ENCODE measurements at places on chromosomes 16 and 17.

DNA sequence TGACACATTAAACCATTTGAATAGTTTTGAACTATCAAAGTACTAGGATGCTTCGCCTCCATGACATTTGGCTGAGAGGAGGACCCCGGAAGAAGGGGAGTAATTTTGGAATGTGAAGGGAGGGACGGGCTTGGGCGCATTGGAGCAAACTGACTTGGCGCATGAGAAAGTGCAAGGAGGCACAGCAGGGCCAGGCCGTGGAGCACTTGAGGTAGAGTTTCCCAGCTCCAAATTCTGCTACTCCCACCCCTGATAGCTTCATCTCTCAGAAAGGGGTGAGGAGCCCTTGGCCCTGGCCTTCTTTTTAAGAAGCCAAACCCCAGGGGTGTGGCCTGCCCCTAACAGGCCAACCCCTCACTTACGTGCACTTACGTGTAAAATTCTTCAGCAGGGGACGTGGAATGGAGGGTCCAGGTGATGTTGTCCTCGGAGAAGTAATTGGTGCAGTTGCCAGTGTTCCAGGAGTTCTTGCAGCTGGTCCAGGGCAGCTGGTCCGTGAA lies 17.7 kb downstream of the SLC6A4 start:
- DNase-seq = no peak

- DNase-seq = no peak
These were observed 2.0 kb upstream of the CDH8 start for GRCh38 chr16:62038225-62038624.

- no peak for DNase-seq
These were observed 106.3 kb upstream of the HSBP1 start for GRCh38 chr16:83701494-83701893.

DNA sequence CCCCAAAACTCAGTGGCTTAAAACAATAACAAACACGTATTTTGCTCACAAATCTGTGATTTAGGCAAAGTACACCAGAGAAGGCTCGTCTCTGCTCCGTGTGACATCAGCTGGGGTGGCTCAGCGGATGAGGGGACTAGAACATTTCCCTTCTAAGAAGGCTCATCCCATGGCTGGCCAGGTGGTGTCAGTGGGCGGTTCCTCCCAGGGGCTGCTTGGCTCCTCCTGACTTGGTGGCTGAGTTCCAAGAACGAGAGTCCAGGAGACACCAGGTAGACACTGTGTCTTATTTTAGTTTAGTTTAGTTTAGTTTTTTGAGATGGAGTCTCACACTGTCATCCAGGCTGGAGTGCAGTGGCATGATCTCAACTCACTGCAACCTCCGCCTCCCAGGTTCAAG lies 5.6 kb upstream of the CHMP6 start:
- DNase-seq = no peak

- DNase-seq = no peak
These were observed 238.7 kb downstream of the ABCC12 start for GRCh38 chr16:47917118-47917517.

GRCh38 chr17:73883175-73883574 lies 238.9 kb upstream of the SDK2 start:
- no peak for DNase-seq

GRCh38 chr16:77499373-77500285 lies 64.8 kb upstream of the ADAMTS18 start:
- no peak for DNase-seq
